ENCODE measurements at places on chromosomes 13 and 19. TPM values are rescaled to one million over a fixed set of nuclear protein-coding genes. Genes with fewer than 3 reads are reported as not detected.

- no peaks in the 10 kb centered on the region for H3K27me3 ChIP-seq
- H3K4me3 ChIP-seq: peak overlapping the region; percentile 12
- no peak for DNase-seq
Measured at GRCh38 chr19:8638078-8638619, 7.7 kb downstream of the NFILZ start.

DNA sequence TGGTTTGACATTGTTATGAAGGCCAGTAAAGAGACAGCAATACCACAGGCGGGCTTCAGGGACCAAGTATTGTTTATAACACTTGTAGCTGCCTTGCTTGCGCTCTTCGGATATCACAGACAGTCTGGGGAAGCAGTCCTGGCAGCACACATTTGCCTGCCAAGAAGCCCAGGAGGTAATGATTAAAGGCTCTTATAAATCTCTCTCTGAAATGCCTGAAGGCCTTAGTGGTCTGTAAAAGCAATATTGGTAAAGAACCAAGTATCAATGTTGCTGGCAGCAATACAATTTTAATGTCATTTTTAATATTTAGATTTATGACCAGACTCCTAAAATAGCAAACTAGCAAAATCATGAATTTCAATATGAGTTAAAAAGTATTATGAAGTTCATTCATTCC, 1312.4 kb downstream of the PCDH9 start:
- no peaks in the 10 kb centered on the region for H3K27me3 ChIP-seq
- H3K36me3 ChIP-seq: no peaks in the 10 kb centered on the region
- H3K4me1 ChIP-seq: no peaks in the 10 kb centered on the region
- H3K27ac ChIP-seq: no peak overlapping the region
- H3K4me3 ChIP-seq: no peak overlapping the region

- no peak overlapping the region for H3K27ac ChIP-seq
- no peaks in the 10 kb centered on the region for H3K4me1 ChIP-seq
- H3K4me3 ChIP-seq: no peak overlapping the region
- DNase-seq: no peak
Measured at GRCh38 chr13:55516610-55517009, 1624.1 kb upstream of the PRR20A start.

DNA sequence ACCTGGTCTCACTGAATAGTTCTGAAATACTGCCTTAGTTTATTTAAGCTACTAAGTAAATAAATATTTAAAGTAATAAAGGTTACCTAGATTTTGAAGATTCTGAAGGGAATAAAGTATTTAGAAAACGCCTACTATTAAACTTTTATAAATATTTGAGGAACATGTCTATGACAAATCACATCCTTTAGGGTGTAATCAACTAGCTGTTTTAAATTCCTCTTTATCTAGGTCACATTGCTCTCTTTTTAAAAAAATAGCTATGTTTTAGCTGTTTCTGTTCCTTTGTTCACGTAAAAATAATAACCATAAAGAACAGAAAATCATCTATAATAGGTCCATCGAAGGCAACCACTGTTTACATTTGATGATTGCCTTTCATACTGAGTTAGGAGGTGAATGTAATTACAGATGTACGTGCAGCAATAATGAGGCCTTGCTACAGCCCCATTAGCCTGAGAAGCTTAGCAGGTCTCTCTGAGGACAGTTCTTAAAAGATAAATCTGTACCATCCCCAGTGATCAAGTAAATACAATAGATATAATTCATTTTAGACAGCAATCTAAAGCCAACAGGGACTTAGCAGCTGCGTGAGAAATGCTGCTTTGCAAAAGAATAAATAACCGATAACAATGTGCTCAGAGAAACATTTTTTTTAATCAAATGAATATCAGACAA, 449.5 kb downstream of the LIG4 start:
- no peak overlapping the region for H3K4me3 ChIP-seq
- H3K27me3 ChIP-seq: no peaks in the 10 kb centered on the region
- no peaks in the 10 kb centered on the region for H3K36me3 ChIP-seq
- no peak for DNase-seq

- H3K4me3 ChIP-seq: no peak overlapping the region
- H3K27me3 ChIP-seq: peaks cover under 1% of the 10 kb centered on the region
- H3K36me3 ChIP-seq: no peaks in the 10 kb centered on the region
- H3K27ac ChIP-seq: no peak overlapping the region
Measured at GRCh38 chr19:378706-379105, 30.2 kb downstream of the C2CD4C start.

DNA sequence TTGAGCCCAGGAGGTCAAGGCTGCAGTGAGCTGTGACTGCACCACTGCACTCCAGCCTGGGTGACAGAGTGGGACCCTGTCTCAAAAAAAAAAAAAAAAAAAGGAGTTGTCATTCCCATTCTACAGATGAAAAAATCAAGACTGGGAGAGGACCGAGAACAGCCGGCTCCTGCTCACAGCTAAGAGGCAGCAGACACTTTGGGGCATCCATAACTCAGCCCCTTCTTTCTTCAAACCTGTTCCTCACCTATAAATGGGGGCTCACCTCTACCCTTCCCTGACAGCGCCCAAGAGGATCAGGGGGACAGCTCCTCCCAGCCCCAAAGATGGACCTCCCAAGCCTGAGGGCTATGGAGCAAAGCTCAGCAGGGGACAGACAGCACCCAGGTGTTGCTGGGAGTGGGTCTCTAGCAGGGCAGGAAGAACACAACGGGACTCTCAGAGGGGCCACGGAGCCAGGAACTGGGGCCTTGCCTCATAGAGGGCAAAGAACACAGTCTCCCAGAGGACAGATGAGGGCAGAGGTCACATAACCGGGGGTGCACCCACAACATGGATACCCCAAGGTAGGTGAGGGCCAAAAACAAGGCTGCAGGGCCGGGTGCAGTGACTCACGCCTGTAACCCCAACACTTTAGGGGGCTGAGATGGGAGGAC, 3.4 kb upstream of the KLF16 start:
- no peak for DNase-seq
- H3K4me1 ChIP-seq: peaks cover 16% of the 10 kb centered on the region
- no peak overlapping the region for H3K27ac ChIP-seq

DNA sequence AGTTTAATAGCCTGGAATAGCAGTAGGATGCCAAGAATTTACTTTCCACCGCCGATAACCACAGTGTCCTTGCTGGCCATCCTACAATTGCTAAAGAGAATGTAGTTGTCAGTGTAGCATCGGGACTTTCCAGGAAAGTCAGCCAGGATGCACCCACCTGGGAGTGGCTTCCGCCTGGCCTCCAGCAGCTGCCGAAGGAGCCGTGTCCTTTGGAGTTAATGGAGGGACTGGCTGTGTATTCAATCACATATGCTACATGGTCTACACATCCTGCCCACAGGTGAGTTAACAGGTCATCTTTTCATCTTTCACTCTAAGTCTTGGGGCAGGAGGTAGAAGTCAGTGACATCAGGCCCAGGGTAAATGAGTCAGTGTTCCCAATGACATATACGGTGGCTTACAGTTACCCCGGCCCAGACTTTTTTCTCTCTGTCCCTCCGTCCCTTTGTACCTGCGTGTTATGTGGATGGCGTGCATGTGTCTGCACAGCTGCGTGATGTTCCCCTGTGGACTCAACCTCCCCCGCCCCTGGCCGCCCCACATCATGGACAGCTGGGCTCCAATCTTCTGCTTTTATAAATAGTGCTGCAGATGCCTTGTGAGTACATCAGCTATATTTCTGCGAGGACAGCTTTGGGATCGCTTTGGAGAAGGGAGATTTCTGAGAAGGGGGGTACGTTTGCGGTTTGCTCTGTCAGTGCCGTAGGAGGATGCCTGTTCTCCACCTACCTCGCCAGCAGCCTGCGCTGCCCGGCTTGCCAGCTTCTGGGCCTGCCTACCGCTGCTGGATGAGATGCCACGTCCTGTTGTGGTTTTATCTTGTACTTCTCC, 63.1 kb downstream of the ATP11A start:
- no peak overlapping the region for H3K4me3 ChIP-seq
- no peaks in the 10 kb centered on the region for H3K4me1 ChIP-seq
- no peaks in the 10 kb centered on the region for H3K36me3 ChIP-seq

- H3K27me3 ChIP-seq: no peaks in the 10 kb centered on the region
- H3K36me3 ChIP-seq: no peaks in the 10 kb centered on the region
- no peak overlapping the region for H3K4me3 ChIP-seq
- DNase-seq: no peak
- no peak overlapping the region for H3K27ac ChIP-seq
- H3K4me1 ChIP-seq: no peaks in the 10 kb centered on the region
Measured at GRCh38 chr13:76955193-76955592, 6.9 kb downstream of the ACOD1 start.

- no peaks in the 10 kb centered on the region for H3K4me1 ChIP-seq
- DNase-seq: no peak
- no peaks in the 10 kb centered on the region for H3K36me3 ChIP-seq
- H3K27ac ChIP-seq: no peak overlapping the region
- H3K27me3 ChIP-seq: no peaks in the 10 kb centered on the region
- H3K4me3 ChIP-seq: no peak overlapping the region
Measured at GRCh38 chr13:90594681-90595080, 752.8 kb upstream of the MIR17HG start.

- no peak for DNase-seq
- H3K27ac ChIP-seq: no peak overlapping the region
- H3K27me3 ChIP-seq: no peaks in the 10 kb centered on the region
- no peak overlapping the region for H3K4me3 ChIP-seq
- no peaks in the 10 kb centered on the region for H3K4me1 ChIP-seq
Measured at GRCh38 chr13:95099541-95099940, 201.7 kb downstream of the ABCC4 start.

DNA sequence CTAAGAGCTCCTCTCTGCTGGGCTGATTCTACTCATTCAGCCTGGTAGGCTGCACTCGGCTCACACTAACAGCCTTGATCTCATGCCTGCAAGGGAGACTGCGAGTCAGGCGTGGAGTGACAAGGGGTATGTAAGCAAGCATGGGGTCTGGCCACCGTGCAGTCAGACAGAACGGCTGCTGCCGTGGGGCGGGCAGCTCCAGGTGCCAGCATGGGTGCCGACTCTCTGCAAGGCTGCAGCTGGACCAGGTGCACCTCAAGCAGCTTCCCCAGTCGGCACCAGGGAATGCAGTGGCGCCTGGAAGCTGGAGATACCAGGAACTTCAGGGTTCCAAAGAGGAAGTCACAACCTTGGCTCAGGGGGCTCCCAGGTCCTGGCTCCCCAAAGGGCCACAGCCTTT, 892.3 kb downstream of the OLFM4 start:
- no peaks in the 10 kb centered on the region for H3K36me3 ChIP-seq
- DNase-seq: no peak
- no peak overlapping the region for H3K4me3 ChIP-seq
- H3K4me1 ChIP-seq: no peaks in the 10 kb centered on the region
- no peaks in the 10 kb centered on the region for H3K27me3 ChIP-seq

- DNase-seq: no peak
- H3K27me3 ChIP-seq: no peaks in the 10 kb centered on the region
- H3K4me3 ChIP-seq: no peak overlapping the region
- no peaks in the 10 kb centered on the region for H3K36me3 ChIP-seq
- peak overlapping the region; percentile 53 for H3K27ac ChIP-seq
Measured at GRCh38 chr19:4149518-4150288, 3.7 kb upstream of the CREB3L3 start.

DNA sequence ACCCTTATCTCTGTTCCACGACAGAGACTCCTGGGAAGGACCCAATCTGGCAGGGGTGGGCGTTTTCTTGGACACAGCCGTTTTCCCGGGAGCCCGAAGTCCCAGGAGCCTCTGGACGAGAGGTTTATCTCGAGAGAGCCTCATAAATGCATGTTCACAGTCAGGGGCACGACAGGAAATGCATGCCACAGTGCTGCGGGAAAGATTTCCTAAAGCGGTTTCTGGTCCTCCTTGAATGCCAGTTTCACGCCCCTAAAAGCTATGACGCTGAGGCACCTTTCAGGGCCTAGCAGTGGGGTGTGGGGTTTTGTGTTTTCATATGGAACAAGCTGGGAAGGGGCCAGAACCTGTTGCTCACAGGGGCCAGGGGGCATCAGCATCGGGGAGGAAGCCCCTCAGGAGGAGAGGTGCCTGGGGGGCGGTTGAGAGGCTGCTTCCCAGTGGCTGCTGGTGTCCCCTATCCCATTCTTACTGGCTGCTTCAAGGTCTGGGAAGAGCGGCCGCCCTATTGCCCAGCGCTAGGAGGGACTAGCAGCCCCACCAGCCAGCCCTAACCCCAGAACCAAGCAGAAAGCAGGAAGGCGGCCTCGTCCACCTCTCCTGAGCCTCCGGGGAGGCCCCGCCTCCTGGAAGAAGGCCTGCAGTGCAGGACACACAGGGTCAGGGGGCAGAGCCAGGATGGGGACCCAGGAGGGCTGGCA, 157.0 kb downstream of the KDM4B start:
- no peak overlapping the region for H3K27ac ChIP-seq
- DNase-seq: no peak
- no peak overlapping the region for H3K4me3 ChIP-seq
- H3K27me3 ChIP-seq: no peaks in the 10 kb centered on the region
- peaks cover 19% of the 10 kb centered on the region for H3K4me1 ChIP-seq

- DNase-seq: no peak
- no peaks in the 10 kb centered on the region for H3K36me3 ChIP-seq
- H3K27me3 ChIP-seq: no peaks in the 10 kb centered on the region
- H3K27ac ChIP-seq: no peak overlapping the region
Measured at GRCh38 chr19:28836421-28836820, 376.5 kb downstream of the UQCRFS1 start.

DNA sequence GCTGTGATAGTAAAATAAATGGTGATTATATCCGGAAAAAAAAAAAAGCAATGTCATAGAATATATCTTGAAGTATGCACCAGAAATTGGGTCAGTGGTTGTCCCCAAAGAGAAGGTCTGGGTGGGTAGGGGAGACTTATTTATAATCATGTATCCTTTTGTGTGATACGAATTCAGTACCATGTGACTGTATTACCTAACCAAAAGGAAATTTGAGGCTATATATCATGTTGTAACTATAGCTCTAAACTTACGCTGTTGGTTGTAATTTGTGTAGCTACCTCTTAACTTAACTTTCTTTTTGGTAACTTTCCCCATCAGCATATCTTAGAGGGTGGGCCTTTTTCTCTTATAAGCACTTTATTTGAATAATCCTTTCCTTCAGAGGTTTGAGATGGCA, 25.2 kb upstream of the KCTD4 start:
- H3K4me3 ChIP-seq: no peak overlapping the region
- H3K4me1 ChIP-seq: no peaks in the 10 kb centered on the region
- H3K36me3 ChIP-seq: peaks cover 1% of the 10 kb centered on the region
- H3K27me3 ChIP-seq: no peaks in the 10 kb centered on the region
- DNase-seq: no peak

DNA sequence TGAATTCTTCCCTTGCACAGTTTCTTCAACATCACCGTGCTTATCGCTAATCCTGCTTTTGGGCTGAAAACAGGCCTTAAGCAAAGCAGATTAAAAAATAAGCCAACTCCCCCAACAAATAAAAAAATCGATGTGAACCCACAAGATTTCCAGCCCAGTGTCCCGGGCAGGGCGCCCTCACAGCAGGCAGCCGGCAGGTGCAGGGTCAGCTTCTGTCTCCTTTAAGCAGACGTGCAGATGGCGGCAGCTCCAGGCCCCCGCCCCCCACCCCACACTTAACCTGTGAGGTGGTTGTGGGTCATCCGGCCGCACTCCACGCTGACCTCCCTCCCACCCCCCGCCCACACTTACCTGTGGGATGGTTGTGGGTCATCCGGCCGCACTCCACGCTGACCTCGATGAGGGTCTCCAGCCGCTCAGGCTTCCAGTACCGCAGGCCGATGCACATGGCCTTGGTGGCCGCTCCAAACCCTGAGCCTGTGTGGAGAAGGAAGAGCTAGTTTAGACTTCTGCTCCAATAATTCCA, 19.8 kb downstream of the ADPRHL1 start:
- no peak for DNase-seq
- H3K27ac ChIP-seq: no peak overlapping the region
- H3K36me3 ChIP-seq: no peaks in the 10 kb centered on the region
- no peak overlapping the region for H3K4me3 ChIP-seq
- H3K27me3 ChIP-seq: no peaks in the 10 kb centered on the region

The CRB3 gene
- 38.7 TPM for polyA plus RNA-seq

The ZNF471 gene
- polyA plus RNA-seq: 0.89 TPM

The MYDGF gene
- polyA plus RNA-seq: 222 TPM
